Right renal pelvis (tissue), 4 donors: ENCODE measurements at places on chromosomes 11 and 22. TPM values are rescaled to one million over a fixed set of nuclear protein-coding genes. Genes with fewer than 3 reads are reported as not detected.

- no peak for DNase-seq
Observed at GRCh38 chr11:90148900-90149299, 14.4 kb downstream of the NAALAD2 start.

- DNase-seq = no peak
Observed at GRCh38 chr11:109150581-109150980, 271.4 kb upstream of the C11orf87 start.

GRCh38 chr11:83723999-83724398 is 437.8 kb upstream of the CCDC90B start:
- DNase-seq = no peak

- DNase-seq = no peak
Observed at GRCh38 chr11:126703662-126704061, 296.9 kb downstream of the KIRREL3 start.

- DNase-seq = no peak
Observed at GRCh38 chr11:122494221-122494620, 161.3 kb upstream of the UBASH3B start.

DNA sequence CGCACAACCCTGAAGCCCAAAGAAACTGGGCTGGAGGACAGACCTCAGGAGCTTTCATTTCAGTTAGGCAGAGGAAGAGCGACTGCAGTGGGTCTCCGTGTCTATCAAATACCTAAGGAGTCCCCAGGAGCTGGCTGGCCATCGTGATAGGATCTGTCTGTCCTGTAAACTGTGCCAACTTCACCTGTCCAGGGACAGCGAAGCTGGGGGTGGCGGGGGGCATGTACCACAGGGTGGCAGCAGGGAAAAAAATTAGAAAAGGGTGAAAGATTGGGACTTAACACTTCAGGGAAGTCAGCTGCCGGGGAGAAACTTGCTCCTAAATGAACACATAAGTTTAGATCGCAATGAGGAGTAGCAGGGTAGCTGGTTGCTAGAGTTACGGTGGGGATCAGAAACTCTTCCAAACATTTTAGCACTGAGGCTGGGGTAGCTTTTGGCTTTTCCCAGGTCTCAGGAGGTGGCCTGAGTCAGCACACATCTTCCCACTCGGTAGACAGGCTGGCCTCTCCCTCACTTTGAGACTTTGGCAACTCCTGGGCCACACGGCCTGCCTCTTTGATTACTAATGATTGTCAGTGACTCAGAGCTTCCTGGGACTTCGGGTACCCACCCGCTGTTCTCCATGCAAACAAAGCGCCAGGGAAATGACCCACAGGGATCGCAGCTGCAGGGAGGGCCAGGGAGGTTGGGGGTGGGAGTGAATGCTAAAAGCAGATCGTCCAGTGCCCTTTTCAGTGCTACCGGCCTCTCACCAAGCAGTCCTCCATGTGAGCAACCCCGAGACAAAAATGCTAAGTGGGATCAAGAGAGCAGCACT is 2.9 kb upstream of the MTFP1 start:
- no peak for DNase-seq

GRCh38 chr22:24806663-24807001 is 621 bp downstream of the SGSM1 start:
- no peak for DNase-seq

GRCh38 chr11:112581747-112582146 is 321.1 kb upstream of the PLET1 start:
- no peak for DNase-seq

DNA sequence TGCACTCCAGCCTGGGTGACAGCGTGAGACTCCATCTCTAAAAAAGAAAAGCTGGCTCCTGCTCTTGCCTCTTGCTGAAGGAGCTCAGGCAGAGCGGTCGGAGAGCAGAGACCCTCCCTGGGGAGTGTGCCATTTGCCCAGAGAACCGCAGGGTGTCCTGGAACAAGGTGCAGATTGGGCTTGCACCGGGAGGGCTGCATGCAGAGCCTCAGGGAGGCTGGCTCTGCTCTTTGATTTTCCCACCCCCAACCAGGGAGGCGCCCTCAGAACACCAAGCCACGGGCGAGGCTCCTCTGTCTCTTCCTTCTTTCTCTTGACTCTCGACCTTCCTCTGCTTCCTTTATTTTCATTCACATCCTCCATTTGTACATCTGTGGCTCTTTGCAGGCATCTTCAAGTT is 889.1 kb downstream of the OPCML start:
- DNase-seq = no peak

DNA sequence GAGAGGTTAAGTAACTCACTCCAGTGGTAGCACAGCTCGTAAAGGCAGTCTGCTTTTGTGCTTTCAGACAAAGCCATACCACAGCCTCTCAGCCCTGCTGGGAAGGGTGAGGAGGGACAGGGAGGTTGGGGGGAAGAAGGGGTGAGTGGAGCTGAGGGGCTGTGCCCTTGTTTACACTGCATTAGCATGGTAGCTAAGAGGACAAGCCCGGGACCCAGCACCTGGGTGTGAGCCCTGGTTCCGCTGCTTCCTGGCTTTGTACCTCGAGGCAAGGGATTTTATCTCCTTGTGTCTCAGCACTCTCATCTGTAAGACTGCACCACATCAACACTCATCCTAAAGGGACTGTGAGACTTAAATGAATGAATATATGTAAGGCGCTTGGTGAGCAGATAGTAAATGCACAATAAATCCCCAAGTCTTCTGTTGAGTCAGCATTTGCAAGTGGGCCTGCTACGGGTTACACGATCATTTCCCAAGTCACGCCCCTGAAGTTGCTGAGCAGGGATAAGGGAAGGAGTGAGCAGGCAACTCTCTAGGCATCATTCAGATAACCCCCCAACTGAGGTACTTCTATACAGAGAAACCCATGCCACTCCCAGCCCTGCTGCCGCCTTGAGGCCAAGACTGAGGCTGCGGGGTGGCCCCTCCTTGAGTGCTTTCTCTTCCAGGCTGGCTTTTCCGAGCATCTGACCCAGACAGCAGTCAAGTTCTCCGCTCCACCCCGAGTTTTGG is 7.5 kb downstream of the RASD2 start:
- DNase-seq = no peak

DNA sequence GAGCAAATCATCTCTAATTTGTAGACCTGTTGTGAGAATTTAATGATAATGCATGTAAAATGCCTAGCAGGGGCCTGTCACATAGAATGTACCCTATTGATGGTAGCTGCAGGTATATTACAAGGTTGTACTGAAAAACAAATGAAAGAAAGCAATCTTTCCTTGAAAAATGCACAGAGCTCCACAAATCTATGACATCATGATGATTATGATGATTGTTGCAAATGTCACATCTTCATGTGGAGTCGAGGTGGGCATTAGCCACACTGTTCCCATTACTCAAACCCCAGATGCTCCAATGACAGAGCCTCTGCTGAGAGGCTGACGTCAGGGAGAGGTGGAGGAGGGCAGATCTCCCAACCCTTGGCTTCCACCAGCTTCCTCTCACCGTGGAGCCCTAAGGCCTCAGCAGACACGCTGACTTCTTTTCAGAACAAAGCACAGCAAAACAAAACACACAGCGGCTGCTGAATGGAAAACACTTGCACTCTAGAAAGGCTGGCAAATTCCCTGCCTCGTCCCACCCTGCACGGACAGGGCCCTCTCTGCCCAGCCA is 298.3 kb downstream of the KIRREL3 start:
- DNase-seq = no peak

DNA sequence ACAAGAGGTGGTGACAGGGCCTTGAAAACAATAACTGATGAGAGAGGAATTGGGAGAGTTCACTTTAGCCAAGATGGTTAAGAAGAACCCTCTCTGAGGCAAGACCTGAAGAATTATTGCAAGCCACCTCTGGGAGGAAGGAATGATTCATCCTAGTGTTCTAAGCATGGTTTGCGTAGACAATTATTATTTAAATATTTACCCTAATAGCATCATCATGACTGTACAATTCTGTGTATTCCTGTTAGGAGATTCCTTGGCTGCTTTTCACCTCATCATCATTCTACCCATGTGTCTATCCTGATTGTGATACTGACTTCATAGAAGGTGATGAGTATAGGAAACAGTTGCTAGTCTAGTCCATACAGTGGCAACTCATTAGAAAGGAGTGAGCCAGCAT is 264.4 kb downstream of the DDX10 start:
- DNase-seq = no peak

- no peak for DNase-seq
Observed at GRCh38 chr22:33314316-33314715, 256.1 kb upstream of the SYN3 start.

- no peak for DNase-seq
Observed at GRCh38 chr22:37442537-37442936, 15.3 kb upstream of the ELFN2 start.

- no peak for DNase-seq
Observed at GRCh38 chr11:120525261-120526171, 14.0 kb downstream of the GRIK4 start.

DNA sequence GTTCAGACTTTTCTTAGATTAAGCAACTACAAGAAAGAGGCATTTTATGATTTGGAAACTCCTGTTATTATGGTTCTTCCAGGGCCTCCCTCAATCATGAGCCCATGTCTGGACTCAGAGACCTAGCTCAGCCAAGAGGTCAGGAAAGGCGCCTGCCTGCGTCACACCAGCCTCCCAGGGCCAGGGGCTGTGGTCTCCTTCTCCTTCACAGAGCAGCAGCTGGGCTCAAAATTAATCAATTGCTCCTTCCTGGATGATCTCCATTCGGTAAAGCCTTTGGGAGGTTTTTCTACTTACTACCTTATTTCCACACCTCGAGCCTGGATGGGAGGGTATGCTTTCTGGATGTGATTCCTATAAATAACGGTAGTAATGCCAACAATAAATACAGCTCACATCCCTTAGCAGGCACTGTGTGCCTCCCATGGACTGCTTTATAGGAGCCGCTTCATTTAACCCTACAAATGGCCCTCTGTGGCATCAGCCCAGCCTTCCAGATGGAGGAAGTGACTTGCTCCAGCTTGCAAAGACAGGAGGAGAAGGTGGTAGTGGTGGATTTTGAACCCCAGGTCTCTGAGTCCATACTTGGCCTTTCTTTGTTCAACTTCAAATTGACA is 1445.6 kb downstream of the TBC1D22A start:
- DNase-seq = no peak

GRCh38 chr22:35868938-35869337 is 151.3 kb downstream of the APOL5 start:
- no peak for DNase-seq

- DNase-seq = no peak
Observed at GRCh38 chr22:48513446-48513845, 1314.2 kb downstream of the BRD1 start.

The ME3 gene
- polyA plus RNA-seq = 32.4 TPM

The SLC22A8 gene
- 53.5 TPM for polyA plus RNA-seq

The GUCY1A2 gene
- 2.9 TPM for polyA plus RNA-seq

The LMO2 gene
- polyA plus RNA-seq = 36.4 TPM

The GDPD4 gene
- not detected for polyA plus RNA-seq

The MUC6 gene
- polyA plus RNA-seq = 9.9 TPM

The OR52I2 gene
- not detected for polyA plus RNA-seq
